ENCODE measurements at places on chromosomes 3 and 15.

- DNase-seq: no peak
Measured at GRCh38 chr3:21747966-21748555, 2.9 kb downstream of the ZNF385D start.

DNA sequence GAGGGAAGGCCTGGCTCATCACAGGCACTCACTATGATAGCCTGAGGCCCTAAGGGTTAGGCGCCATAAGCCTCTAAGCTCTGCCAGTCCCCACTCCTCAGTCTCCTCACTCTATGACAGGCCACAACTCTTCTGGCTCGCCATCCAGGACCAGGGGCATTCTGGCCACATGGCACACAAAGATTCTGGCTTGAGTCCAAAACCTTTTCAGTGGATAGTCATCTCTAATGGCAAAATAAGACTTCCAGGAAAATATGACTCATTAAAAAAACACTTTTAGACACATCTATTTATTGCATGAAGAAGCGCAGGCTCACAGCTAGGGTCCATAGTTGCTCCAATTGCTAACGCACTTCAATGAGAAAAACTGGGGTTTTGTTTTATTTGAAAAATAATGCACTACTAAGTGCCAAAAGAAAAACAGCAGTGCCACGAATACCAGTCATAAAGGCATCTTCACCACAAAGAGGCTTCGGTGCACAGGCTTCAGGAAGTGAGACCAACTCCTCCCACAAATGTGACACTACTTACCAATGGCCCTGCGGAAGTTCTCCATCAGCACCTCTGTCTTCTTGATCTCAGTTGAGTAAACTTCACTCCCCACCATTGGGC lies 11.1 kb downstream of the RUVBL1 start:
- DNase-seq: peak; percentile 67

DNA sequence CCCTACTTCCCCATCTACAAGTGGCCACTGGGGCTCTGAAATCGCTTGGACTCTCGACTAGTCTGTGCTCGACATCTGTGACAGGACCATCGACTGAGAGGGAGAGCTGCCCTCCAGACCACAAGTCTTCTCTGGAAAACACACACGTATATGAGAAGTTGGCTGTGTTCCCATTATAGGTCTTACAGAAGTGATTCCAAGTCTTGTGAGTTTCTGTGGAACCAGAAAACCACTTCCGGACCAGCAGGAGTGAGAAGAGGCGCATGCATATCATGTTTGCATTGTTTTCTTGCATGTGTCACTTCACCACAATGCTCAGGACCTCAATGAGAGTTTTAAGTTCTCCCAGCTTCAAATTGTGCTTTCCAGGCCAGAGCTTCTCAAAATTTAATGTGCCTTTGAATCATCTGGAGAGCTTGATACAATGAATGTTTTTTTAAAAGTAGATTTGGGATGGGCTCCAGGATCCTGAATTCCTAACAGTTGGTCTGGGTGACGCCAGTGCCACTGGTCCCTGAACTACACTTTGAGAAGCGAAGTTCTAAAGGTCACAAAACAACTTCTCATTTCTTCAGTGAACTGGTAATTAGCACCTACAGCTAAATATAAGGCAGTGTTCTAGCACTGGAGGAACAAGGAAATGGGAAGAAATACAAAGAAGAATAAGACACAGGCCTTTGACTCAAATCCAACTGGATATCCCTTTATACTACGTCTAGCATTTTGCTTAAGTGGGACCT lies 15.7 kb downstream of the LIPC start:
- no peak for DNase-seq

DNA sequence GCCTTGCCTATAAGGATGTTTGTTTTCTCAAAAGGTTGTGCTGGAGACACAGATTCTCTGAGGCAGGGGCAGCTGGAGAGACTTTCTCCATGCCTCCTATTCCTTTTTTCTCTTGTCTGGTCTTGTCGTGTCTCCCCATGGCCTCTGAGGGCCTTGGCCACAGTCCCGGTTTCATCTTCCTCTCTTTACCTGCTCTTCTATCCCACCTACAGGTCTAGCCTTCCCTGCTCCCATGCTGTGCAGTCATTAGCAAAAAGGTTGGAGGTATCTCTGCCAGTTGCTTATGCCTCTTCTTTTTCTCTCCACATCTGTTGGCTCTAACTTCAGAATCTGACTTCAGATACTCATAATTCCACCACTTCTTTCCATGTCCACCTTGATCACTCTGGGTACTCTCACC lies 191.1 kb downstream of the IL20RB start:
- no peak for DNase-seq

DNA sequence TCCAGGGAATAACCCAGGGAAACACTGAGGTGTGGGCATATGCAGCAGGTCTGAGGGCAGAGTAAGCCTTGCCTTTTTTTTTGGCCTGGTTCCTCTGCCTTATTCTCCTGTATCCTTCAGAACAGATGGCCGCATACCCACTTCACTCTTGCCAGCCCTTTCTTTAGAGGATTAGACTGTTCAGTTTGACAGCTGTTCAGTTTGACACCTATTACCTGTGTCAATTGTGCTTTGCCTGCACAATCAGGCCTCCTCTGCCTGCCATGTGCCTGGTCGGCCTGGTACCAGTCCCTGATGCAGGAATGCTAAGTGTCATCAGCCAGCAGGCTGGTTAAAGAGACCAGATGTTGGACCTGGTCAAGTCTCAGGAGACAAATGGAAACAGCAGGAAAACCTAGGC lies 22.3 kb downstream of the TM6SF1 start:
- DNase-seq: no peak

DNA sequence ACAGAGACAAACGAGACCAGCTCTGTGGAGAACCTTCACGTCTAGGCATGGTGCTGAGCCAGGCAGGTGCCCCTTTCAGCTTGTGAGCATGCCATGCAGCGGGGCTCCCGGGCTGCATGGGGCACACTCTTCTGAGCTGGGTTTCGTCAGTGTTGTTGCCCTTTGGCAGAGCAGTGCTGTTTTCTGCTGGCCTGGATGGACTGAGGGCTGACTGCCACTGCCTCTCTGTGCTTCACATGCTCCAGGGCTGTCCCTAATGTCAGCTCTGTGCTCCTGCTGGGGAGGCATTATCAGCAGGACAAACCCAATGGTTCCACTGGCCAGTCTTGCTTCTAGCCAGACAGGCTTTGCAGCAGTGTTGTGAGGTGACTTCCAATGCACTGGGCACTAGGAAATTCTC lies 9.5 kb downstream of the GASK1A start:
- DNase-seq: no peak

All from central memory CD4-positive, alpha-beta T cell (primary cell).